ENCODE measurements at places on chromosomes 16 and 17.

- peak; percentile 71 for DNase-seq
Observed at GRCh38 chr17:49031965-49032928, 35.1 kb downstream of the IGF2BP1 start.

DNA sequence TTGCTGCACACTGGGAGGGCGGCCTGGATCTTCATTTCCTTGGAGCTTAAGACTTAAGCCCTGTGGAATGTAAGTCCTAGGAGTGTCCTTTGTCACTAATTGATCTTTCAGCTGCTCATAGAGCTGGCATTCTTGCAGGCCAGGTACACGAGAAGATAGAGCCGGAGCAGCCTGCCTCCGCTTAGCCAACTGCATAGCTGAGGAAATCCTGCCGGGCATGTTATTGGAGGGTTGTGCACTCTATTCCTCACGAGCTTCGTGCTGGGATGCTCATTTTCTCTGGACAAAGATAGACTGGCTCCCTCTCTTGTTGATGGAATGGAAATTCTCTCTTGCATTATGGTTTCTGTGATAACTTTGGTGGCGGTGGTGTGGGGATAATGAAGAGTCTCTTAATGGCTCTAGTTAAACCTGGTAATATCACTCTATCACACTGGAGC is 76.9 kb downstream of the RPA1 start:
- no peak for DNase-seq

- no peak for DNase-seq
Observed at GRCh38 chr16:66052745-66053144, 313.7 kb upstream of the CDH5 start.

DNA sequence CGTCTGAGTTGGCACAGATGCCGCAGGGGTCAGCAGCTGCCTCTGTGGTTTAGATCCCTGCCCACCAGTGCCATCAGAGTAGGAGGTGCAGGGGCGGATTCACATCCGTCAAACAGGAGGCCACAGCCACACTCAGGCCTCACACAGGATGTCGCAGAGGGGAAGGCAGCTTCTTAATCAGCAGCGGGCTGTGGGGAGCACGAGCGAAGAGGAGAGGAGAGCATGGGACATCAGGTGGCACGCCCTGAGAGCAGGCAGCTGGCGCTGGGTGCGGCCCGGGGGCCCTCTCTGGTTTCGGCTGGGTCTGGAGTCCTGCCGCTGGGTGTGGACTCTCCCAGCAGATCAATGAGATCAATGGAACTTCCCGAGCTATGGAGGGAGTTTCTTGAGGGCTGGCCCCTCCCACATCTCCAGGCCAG is 9.6 kb downstream of the LLGL2 start:
- no peak for DNase-seq

DNA sequence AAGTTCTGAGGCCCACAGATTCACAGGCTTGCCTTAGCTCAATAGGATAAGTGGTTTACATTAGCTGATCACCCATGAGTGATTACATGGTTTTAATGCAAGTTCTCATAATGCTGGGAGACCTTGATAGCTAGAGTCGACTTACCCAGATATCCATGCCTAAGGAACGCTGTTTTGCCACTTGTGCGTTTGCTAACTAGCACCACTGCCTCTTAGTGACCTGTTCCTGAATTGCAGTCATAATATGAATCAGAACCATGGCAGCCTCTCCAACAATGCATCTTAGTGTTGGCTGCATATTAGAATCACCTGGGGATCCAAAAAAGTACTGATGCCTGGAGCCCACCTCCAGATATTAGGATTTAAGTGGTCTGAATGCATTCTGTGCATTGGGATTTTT is 251.1 kb upstream of the CDH5 start:
- DNase-seq: no peak

- no peak for DNase-seq
Observed at GRCh38 chr17:80950466-80951120, 41.0 kb upstream of the CHMP6 start.

DNA sequence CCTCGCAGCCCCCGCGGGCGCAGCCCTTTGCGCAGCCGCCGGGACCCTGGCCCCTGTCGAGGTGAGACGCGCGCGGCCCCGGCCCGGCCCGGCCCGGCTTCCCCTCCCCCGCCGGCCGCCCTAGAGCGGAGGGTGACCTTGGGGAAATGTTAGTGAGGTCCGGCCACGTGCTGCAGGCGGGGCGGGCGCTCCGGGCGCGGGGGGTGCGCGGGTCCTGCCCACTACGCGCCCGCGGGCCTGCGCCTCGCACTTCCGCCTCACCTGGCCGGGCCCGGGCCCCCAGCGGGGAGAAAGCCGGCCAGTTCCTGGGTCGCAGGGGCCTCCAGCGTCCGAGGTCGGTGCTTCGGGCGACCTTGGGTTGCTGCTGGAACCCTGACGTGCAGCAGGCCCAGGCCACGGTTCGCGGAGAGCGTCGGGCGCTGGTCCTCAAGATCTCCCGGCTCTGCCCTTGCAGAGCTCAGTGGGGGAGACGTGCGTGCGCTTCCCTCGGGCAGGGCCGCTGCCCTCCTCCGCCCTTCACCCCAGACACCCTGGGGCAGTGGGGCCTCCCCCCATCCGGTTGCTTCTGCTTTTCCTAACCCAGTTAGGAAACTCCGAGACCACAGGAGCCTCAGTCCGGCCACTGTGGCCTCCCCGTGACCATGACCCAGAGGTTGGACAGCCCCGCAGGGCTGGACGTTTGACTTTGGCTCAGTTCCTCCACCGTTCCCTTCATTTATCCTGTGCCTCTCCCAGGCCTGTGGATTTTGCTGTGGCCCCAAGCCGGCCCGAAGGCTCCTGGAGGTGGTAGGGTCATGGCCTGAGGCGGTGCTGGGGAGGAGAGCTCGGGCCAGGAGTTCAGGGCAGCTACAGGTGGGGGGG is 791 bp downstream of the MCRIP2 start:
- no peak for DNase-seq

GRCh38 chr16:24452724-24453123 is 86.6 kb upstream of the RBBP6 start:
- DNase-seq: no peak

DNA sequence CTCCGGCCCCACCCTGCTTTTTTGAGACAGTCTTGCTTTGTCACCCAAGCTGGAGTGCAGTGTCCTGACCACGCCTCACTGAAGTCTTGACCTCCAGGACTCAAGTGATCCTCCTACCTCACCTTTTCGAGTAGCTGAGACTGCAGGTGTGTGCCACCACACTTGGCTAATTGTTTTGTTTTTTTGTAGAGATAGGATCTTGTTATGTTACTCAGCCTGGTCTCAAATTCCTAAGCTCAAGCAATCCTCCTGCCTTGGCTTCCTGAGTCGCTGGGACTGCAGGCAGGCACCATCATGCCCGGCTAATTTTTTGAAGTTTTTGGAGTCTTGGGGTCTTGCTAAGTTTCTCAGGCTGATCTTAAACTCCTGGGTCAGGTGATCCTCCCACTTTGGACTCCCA is 206.7 kb downstream of the SHISA9 start:
- DNase-seq: no peak

GRCh38 chr16:85181739-85182129 is 69.5 kb upstream of the CIBAR2 start:
- no peak for DNase-seq
